ENCODE measurements at places on chromosomes 12 and 14.

DNA sequence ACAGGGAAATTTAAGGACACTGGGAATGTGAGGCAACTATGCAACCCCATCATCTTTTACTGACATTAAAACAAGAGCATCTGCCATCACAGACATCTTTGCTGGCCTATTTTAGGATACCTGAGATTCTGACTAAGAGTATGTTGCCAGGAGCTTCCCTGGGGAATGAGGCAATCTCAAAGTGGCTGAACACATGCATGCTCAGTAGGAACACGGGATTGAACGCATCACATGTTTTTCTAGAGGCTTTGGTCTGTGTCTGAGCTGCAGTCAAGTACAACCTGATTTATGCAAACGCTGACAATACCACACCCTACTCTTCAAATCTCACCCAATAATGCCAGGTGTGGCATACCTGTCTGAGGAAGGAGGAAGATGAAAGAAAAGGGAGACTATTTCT, 416.5 kb downstream of the NELL2 start:
- DNase-seq, result no peak

DNA sequence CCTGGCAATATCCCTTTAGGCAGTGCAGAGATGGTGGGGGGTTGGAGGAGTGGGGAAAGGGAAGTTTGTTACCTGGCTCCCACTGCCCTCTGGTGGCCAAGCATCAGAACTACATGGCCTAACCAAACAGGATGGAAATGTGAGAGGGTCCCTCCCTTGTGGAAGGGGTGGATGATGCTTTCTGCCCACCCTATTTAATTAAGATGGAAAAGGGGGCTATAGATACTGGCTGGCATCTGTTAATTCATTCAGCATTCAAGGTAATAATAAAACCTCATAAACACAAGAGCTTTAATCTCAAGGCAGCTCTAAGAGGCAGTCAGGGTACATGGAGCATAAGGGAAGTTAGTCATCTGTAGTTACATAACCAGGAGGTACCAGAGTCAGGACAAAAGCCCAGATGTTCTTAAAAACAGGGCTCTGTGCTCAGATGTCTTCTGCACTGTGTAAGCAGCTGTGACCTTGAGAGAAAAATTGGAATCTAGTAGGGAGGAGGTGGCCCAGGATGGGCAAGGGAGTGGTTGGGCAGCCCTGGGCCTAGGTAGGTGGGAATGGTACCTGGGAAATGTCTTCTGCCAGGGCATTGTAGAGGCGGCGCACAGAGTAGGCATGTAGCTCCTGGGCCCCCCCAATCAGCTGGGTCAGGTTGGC, 4.6 kb downstream of the AP1G2 start:
- DNase-seq, result peak; percentile 54

DNA sequence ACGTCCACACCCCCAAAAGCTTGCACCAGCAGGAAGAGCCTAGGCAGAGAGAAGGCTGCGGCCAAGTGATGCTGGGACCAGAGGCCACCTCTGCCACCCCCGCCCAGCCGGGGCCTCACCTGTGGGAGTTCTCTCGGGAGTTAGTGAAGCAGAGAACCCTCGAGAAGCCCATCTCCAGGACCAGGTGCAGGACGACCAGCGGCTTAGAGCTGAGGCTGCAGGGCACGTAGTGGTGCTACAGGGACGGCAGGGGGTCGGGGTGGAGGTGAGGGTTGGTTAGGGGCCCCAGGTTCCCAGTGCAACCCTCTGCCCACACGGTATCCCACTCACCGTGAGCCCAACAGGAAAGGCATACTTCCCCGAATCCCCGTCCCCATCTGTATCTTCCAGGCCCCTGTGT, 3.6 kb downstream of the DDX51 start:
- no peak for DNase-seq

DNA sequence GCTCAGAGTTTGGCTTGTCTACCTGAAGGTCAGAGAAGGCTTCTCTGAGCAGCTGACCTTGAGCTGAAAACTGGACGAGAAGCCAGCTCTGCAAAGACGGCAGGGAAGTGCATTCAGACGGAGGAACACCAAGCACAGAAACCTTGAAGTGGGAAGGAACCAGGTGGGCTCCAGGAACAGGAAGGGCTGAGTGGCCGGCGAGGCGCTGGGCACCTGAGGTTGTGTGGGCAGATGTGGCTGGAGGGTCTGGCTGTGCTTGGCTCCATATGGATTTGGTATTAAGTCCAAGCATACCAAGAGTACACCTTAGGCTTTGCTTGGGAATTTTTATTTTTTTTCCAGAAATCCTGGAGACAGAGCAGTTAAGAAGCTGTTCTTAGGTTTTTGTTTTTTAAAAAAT, 130.6 kb downstream of the SCARB1 start:
- no peak for DNase-seq

GRCh38 chr12:57240066-57240921, 10.7 kb downstream of the STAC3 start:
- DNase-seq, result peak; percentile 83

DNA sequence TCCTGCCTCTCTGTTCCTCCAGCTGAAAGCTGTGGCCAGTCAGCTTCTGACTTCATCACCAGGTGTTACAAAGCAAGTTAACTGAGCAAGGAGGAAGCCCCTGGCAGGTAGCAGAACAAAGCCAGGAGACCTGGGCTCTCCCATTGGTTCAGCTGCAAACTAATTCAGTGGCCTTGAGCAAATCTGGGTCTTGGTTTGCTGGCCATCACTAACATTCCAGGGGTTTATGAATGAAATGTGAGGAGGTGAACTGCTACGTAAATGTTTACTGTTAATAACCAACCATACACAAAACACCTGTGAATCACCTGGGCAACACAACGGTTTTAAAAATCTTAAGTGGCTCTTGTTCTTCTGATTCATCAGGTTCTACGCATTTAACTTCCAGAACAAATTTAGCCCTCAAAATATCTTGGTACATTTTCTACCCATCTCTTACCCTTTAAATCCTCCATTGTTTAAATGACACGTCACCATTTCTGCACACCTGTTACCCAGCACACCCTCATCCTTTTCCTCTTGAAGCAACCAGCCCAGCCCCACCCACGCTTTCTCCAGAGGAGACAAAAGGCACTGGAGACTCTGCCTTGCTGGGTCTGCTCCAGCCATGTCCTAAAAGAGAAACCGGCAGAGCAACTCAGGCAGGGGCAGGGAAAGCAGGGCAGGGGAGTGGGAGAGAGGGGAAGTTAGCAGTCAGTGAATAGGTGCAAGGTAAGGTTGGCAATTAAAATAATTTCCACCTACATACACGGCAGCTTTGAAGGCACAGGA, 49.3 kb upstream of the TSPAN11 start:
- no peak for DNase-seq

- DNase-seq, result no peak
These were observed 104.5 kb downstream of the SLC8A3 start for GRCh38 chr14:70084226-70084625.

GRCh38 chr12:89019439-89020120, 332.7 kb downstream of the DUSP6 start:
- DNase-seq, result peak; percentile 65

GRCh38 chr12:67625004-67625403, 23.5 kb upstream of the DYRK2 start:
- no peak for DNase-seq

DNA sequence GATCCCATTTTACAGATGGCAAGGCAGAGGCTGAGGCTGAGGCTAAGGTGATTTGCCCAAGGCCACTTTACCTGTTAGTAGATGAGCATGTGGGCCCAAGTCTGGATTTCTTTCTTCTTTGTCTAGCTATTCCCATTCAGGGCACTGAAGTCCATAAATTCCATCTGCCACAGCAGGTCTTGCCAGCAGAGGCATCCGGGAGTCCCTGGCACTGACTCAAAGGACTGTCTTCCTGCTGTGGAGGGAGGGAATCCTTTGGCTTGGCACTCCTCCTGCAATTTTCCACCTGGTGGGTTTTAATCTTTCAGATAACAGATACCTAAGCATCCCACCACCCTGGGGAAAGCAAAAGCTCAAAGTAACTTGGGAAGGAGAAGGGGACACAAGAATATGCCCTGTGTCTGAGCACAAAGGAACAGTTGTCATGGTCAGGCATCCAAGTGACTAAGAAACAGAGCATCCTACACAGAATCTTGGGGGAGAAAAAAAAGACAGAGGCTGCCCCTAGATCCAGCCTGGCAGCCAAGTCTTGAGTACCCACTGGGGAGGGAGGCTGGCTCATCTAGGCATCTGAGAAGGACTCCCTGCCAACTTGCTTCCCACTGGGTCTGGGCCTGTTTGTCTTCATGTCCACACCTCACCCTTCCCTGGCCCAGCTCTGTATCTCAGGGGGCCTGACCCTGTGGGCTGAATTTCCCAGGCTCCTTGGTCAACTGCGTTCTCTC, 35.6 kb upstream of the CMKLR1 start:
- DNase-seq, result no peak

DNA sequence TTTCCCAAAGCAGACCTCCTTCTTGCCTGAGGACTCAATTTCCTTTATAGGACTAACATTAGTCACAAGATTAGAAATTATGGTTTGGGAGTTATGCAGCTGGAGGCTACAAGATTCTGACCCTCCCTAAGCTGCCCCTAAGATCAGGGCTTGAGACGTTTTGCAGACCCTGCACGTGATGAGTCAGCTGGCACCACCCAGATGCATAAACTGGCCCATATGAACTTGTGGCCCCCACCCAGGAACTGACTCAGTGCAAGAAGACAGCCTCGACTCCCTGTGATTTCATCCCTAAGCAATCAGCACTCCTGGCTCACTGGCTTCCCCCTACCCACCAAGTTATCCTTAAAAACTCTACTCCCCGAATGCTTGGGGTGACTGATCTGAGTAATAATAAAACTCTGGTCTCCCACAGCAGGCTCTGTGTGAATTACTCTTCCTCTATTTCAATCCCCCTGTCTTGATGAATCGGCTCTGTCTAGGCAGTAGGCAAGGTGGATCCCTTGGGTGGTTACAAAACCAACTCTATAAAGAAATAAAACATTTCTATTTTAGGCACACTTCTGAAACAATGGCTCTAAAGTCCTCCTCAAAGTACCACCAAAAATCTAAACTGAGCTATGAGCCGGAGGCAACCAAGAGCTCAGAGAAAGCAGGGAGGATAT, 233.4 kb downstream of the TMEM132D start:
- no peak for DNase-seq

- no peak for DNase-seq
These were observed 4.0 kb upstream of the CKAP4 start for GRCh38 chr12:106251631-106252455.

DNA sequence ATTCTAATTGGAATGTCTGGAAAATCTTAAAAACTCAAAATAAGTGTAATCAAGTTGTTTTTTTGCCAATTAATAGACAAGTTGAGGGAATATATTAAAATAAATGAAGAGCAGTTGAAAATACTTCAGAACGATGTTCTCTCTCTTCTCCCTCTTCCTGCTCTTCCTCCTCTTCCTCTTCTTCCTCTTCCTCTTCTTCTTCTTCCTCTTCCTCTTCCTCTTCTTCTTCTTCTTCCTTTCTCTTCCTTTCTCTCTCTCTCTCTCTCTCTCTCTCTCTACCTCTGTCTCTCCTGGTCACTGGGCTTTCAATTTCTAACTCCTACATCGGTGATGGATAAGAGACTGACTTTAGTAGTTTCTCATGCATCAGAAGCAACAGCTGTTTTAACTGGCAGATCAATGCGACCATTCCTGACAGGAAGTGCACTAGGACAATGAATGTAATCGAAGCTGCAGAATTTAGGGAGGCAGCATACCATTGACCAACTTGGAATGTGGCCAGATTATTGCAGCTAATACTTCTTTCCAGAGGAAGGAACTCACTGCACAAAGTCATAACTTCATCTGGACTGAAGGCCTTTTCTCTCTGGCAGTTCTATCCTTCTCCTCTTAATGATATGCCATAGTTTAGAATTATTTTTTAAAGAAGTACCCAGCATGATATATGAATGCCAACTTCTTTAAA, 13.8 kb upstream of the TMTC2 start:
- DNase-seq, result no peak

- no peak for DNase-seq
These were observed 10.6 kb upstream of the KRT74 start for GRCh38 chr12:52584156-52584682.

DNA sequence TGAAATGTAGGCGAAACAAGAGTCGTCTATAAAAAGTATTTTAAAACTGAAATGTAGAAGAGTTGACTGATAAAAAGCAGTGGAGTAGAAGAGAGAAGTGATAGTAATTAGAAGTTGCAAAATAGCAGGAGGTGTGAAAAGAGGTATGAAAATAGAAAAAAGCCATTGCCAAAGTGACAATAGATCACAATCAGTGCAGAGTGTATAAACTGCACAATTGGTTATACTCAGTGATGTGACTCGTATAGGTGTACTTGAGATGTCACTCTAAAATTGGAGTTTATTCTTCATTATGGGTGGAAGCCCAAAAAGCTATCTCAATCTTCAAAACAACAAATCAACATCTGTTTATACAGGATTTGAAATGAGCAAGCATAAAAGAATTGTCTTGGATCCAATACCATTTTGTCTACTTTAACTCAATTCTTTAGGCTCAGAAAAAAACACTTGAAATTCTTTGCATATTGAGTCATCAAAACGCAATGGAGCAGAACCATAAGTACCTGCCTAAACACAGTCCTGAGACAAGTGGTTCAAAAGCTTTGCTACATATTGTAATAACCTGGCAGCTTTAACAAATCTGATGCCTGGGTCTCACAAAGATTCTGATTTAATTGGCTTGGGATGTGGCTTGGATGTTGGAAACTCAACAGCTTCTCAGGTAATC, 8.8 kb downstream of the IKBIP start:
- DNase-seq, result no peak

- no peak for DNase-seq
These were observed 181.6 kb downstream of the MSRB3 start for GRCh38 chr12:65460063-65460462.

GRCh38 chr14:69582212-69582611, 7.5 kb upstream of the CCDC177 start:
- no peak for DNase-seq

- DNase-seq, result no peak
These were observed 64.4 kb downstream of the FUT8 start for GRCh38 chr14:65476942-65477318.
